ENCODE measurements at places on chromosomes 6 and 20.

GRCh38 chr20:13286607-13287006 lies 65.5 kb downstream of the ISM1 start:
- no peak overlapping the region for H3K27ac ChIP-seq
- no peak overlapping the region for H3K4me3 ChIP-seq
- H3K36me3 ChIP-seq = no peaks in the 10 kb centered on the region
- DNase-seq = no peak

GRCh38 chr6:85458184-85458583 lies 8.3 kb downstream of the NT5E start:
- no peak overlapping the region for H3K27ac ChIP-seq
- no peak for DNase-seq
- H3K36me3 ChIP-seq = no peaks in the 10 kb centered on the region

GRCh38 chr6:143696664-143697000 lies 18.9 kb downstream of the PHACTR2 start:
- no peaks in the 10 kb centered on the region for H3K36me3 ChIP-seq
- H3K27ac ChIP-seq = peak overlapping the region; percentile 35
- no peaks in the 10 kb centered on the region for H3K27me3 ChIP-seq
- H3K4me1 ChIP-seq = peaks cover 16% of the 10 kb centered on the region

GRCh38 chr20:57449398-57450354 lies 58.5 kb downstream of the RBM38 start:
- peaks cover 29% of the 10 kb centered on the region for H3K4me1 ChIP-seq
- no peaks in the 10 kb centered on the region for H3K27me3 ChIP-seq
- H3K36me3 ChIP-seq = no peaks in the 10 kb centered on the region
- H3K4me3 ChIP-seq = no peak overlapping the region
- no peak for DNase-seq
- no peak overlapping the region for H3K27ac ChIP-seq

- H3K36me3 ChIP-seq = no peaks in the 10 kb centered on the region
- H3K4me3 ChIP-seq = no peak overlapping the region
- H3K4me1 ChIP-seq = no peaks in the 10 kb centered on the region
- no peak for DNase-seq
- no peak overlapping the region for H3K27ac ChIP-seq
These were observed 272.8 kb upstream of the TBX18 start for GRCh38 chr6:85037221-85037620.

- no peaks in the 10 kb centered on the region for H3K4me1 ChIP-seq
- no peaks in the 10 kb centered on the region for H3K27me3 ChIP-seq
- H3K4me3 ChIP-seq = no peak overlapping the region
- H3K36me3 ChIP-seq = no peaks in the 10 kb centered on the region
- DNase-seq = no peak
These were observed 775.8 kb downstream of the MAFB start for GRCh38 chr20:39913274-39913673.

DNA sequence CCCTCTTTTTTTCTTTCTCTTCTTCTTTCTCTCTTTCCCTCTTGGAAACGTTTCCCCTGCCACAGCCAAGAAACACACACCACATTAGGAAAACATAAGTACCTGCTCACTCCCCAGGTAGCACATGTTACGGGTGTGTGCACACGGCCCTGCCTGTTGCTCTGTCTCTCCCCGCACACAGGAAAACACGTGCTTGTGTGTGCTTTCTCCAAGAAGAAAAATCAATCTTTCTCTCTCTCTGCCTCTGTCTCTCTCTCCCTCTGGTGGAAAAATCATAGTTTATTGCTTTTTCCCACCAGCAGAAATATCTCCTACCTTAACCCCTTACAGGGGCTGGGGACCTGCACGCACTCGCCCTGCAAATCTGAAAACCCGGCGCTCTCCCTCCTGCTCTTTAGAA lies 102.3 kb downstream of the EDN3 start:
- no peaks in the 10 kb centered on the region for H3K36me3 ChIP-seq
- no peak overlapping the region for H3K27ac ChIP-seq
- peak overlapping the region; percentile 29 for H3K4me3 ChIP-seq
- no peak for DNase-seq
- peaks cover 9% of the 10 kb centered on the region for H3K4me1 ChIP-seq

DNA sequence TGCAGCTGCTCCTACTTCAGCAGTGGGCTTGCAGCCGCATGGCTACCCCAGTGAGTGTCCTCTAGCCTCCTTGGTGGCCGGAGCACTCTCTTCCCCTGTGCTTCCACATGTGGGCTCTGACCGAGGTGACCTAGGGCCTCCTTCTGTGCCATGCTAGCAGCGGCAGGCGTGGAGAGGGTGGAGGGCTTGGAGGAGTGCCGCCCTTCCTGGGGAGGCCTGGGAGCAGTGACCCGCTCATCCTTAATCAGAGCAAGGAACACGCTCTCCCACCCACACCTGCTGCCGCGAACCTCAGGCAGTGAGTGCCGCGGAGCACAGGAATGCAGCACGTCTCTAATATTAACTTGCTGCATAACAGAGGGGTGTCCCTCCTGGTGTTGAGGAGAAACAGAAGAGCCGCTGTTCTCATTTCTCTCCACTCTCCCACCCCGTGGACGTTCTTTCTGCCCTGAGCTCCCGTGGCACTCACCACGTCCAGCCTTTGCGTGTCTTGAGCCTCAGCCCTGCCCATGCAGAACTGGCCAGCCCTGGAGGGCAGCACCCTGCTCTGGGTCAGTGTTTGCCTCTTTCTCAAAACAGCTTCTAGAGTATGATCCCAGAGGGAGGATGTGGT lies 31.9 kb downstream of the DUSP22 start:
- H3K4me3 ChIP-seq = no peak overlapping the region
- no peaks in the 10 kb centered on the region for H3K36me3 ChIP-seq
- DNase-seq = no peak
- H3K4me1 ChIP-seq = peaks cover 6% of the 10 kb centered on the region
- no peaks in the 10 kb centered on the region for H3K27me3 ChIP-seq

GRCh38 chr6:27303613-27304272 lies 8.3 kb downstream of the POM121L2 start:
- H3K27me3 ChIP-seq = peaks cover 48% of the 10 kb centered on the region
- no peaks in the 10 kb centered on the region for H3K36me3 ChIP-seq
- H3K27ac ChIP-seq = no peak overlapping the region
- H3K4me3 ChIP-seq = no peak overlapping the region
- no peaks in the 10 kb centered on the region for H3K4me1 ChIP-seq

GRCh38 chr6:162178266-162178665 lies 549.3 kb downstream of the PRKN start:
- H3K36me3 ChIP-seq = no peaks in the 10 kb centered on the region
- no peak for DNase-seq
- H3K4me3 ChIP-seq = no peak overlapping the region

DNA sequence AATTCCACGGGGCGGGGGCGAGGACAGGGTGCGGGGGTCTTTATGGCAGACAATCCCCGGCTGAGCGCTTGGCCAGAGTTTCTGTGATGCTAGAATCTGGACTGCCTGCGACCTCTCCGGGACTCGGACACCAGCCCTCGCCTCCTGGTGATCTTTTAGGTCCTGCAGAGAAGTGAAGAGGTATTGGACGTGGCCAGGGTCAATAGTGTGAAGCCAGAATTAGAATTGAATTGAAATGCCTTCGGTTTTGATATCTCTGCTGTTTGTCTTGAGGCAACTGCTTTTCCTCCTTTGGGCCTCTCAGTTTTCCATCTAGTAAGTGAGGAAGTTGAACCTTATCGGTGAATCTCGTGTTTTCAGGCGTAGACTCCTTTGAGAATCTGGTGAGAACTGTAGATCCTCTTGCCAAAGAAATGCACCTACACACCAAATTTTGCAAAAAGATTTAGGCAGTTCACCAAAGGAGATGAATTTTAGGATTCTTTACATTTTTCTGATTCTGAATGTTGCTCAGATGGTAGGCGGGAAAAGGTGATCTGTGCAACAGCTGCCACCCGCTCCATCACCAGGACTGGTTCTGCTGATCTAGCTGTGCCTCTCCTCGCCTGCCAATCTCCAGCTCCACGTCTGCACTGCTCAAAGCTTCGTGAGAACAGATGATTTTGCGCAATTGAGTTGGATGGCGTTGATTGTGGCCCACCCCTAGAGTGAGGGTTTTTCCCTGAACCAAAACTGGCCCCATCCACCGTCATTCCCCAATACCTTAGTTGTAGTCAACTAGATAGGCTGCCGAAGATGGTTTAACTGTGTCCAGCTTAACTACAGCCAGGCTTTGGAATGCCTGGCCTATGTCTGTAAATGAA lies 837 bp upstream of the OSER1 start:
- peak overlapping the region; percentile 73 for H3K4me3 ChIP-seq
- DNase-seq = peak; percentile 40
- peaks cover 30% of the 10 kb centered on the region for H3K4me1 ChIP-seq

All from cardiac muscle cell (in vitro differentiated cells and primary cell).